ENCODE measurements at places on chromosomes 1 and 21.

DNA sequence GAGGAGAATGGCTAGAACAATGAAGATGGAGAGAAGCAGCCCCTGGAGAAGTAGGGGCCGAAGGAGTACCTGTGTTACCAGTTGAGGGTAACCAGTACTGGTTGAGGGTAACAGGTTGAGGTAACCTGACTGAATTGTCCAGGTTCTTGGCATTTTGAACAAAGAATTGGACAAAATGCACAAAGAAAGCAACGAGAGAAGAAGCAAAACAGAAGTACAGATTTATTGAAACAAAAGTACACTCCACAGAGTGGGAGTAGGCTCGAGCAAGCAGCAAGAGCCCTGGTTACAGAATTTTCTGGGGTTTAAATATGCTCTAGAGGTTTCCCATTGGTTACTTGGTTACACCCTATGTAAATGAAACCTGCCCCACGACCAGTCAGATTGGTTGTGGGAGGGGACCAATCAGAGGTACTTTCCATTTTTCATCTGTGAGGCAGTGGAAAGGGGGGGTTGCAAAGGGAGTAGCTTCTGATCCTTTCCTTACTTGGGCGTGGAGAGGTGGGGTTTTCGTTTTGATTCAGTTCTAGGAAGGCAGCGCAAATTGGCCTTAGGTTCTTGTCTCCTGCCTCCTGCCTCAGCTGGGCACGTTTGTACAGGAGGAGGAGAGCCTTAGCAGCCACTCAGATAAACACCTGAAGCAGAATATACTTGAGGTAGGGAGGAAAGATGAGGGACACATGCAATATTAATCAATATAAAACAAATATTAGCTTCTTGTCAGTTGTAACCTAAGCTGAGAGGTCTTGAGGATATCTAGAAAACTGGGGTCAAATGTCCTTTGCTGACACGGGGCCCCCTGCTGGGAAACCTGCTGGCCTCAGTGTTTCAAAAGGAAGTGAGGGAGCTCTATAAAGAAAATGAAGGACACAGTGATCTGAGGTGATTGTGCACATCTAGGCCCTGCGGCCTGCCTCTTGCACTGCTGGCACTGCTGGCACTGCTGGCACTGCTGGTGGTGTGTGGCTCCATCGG is 14.3 kb upstream of the LSM10 start:
- DNase-seq: no peak

DNA sequence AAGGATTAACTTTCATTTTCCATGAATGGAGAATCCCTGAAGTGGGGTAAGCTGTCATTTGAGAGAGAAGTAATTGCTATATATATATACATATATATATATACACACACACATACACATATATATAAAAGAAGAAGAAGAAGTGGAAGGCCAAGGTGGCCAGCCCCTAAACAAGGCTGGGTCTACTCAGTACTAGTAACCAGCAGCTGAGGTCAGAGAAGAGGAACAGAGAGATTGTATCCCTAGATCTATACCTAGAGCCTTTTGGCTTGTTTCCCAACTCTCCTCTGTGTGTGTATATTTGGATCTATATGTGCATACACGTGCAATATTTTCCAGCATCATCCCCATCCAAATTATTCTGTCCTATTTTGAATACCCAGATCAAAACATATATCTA is 5.2 kb downstream of the TNFSF4 start:
- DNase-seq: no peak

- no peak for DNase-seq
Measured at GRCh38 chr1:205842229-205842628, 7.7 kb downstream of the PM20D1 start.

- DNase-seq: no peak
Measured at GRCh38 chr1:212651521-212651920, 43.0 kb downstream of the ATF3 start.

- DNase-seq: no peak
Measured at GRCh38 chr1:53331446-53332185, 3.7 kb upstream of the LRP8 start.

DNA sequence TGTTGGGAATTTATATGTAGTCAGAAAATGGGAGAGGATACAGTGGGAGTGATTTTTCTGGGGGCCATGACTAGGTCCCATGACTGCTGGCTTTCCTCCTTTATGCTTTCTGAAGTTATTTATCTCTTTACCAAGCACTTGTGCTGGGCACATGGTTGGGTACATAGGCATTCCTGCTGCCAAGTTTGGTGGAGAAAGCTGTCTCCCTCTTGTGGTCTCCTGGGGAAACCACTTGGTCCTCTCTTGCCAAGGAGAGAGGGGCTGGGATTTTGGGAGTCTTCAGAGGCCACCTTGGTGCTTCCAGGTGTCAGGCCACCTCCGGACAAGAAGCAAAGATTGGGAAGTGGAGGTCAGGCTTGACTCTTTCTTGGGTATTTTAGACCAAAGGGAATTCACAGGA is 120.2 kb upstream of the KCNE2 start:
- DNase-seq: no peak

GRCh38 chr1:193543259-193543658 is 356.8 kb upstream of the B3GALT2 start:
- DNase-seq: no peak

DNA sequence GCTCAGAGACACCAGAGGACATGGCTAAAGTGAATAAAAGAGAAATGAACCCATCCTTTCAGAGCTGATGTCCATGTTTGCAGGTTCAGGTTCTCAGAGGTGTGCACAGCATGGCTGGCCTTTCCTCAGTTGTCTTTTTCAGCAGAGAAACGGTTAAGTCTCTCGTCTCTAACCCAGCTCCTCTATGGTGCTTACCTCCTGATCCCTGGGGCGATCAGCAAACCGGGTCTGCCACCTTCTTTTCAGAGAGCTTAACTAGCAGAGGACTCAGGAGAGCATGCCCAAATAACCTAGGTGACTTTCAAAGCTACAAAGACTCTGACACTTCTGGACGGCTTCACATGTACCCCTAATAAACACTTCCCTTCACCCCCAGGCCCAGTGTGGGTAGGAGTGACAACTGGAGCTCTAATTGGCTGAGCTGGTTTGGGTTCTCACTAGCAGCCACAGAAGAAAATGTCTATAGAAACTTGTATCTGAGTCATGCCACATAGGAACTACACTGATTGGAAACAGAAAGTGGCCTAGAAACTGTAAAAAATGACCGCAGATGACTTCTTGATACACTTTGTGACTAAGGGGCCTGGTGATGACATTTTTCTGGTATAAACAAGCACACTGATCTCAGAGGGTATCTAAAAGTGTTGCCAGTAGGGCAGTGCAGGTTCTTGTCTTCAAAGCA is at the start of gene AIM2:
AIM2 (minus strand) TSS at position 329 of the 682 bp plus-strand sequence. CDS start 3,267 bp downstream, outside the sequence.
- peak; percentile 10 for DNase-seq

All from activated CD8-positive, alpha-beta memory T cell treated with anti-CD3 and anti-CD28 coated beads for 1 hour (primary cell).